ENCODE measurements at places on chromosomes 7 and 10. TPM values are rescaled to one million over a fixed set of nuclear protein-coding genes. Genes with fewer than 3 reads are reported as not detected.

The PDSS1 gene
- total RNA-seq: 17.9 TPM

The SFTPA2 gene
- not detected for total RNA-seq

The KIF11 gene
- total RNA-seq: 31.0 TPM

DNA sequence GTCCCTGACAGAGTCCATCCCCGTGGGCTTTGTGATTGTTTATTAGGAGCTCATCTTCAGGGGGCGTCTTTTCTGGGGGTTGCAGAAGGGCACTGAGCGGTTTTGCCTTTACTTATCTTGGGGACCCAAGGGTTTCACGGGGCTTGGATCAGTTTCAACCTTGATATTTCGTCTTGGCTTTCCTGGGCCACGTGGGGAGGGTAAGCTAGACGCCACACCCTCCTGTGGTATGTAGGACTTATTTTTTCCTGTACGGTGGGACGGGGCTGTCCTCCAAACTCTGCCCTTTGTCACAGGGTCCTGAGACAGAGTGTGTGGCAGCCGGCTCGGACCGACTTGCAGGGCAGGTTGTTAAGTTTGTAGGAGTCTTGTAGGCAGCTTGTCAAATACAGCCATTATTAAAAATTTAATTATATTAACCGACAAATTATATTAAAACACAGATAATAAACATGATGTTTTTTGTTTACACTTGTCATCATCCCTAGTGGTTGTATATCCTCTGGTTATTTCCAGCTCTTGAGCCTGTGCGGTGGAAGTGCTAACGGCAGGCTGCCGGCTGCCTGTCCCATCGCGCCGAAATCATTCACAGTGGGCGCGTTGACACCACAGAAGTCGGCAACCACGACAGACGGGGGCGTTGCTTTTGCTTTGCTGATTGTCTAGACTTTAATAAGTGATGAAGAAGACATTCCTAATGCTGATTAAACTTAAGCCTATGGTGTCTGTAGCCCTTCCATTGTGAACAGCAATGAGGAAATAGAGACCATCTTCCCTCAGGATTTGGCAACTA lies 193.2 kb downstream of the DNAJB6 start:
- H3K27me3 ChIP-seq: no peaks in the 10 kb centered on the region
- no peak overlapping the region for H3K27ac ChIP-seq
- no peak overlapping the region for H3K4me3 ChIP-seq

The GLI3 gene
- total RNA-seq: 16.5 TPM

- no peak for DNase-seq
- no peaks in the 10 kb centered on the region for H3K4me1 ChIP-seq
- H3K4me3 ChIP-seq: no peak overlapping the region
- no peak overlapping the region for H3K27ac ChIP-seq
Observed at GRCh38 chr10:96267234-96267705, 4.1 kb downstream of the BLNK start.

DNA sequence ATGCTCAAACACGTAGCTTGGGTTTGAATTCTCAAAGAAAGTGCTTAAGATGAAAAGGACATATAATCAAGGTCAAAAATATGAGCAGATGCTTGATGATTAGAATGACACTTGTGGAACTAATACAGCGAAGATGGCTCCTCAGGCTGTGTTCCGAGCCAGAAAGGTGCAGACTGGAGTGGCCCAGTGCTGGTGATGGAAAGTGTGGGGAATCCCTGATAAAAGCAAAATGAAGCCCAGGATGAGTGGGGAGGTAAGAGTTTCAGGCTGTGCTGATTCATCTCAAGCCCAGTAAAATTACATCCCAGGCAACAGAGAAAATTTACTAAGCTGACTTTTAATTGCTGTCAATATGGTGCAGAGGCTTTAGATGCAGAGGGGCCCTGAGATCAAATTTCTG lies 77.8 kb upstream of the IKZF1 start:
- H3K36me3 ChIP-seq: no peaks in the 10 kb centered on the region
- H3K27ac ChIP-seq: no peak overlapping the region
- H3K4me1 ChIP-seq: no peaks in the 10 kb centered on the region
- no peaks in the 10 kb centered on the region for H3K27me3 ChIP-seq

The GPRIN2 gene
- not detected for total RNA-seq

DNA sequence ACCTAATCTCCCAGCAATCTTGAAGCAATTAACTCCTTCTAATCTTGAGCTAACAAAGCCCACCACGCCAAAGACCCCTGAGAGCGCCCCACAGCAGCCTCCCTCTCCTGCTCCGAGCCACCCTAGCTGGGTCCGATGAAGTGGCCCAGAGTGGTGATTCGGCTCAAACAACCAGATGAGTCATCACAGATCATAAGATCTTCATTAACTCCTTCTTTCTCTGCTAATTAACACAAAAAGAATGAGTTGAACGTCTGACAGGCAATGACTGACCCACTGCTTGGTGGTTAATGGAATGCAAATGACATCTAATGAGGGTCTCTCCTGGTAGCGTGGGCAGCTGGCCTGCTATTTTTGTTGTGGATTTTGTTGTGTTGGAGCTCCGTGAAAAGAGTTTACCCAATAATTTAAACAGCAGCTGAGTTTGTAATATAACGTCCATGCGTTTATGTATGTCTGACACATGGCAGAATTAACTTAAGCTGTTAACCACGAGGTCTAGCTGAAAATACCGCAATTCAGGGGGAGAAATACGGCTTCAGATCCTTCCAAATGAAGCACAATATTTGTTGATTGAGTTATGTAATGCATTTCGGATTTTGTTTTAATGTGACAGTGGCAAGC lies 161.4 kb downstream of the RAB11FIP2 start:
- no peak for DNase-seq
- H3K4me3 ChIP-seq: no peak overlapping the region
- no peaks in the 10 kb centered on the region for H3K36me3 ChIP-seq
- no peak overlapping the region for H3K27ac ChIP-seq
- H3K4me1 ChIP-seq: no peaks in the 10 kb centered on the region
- H3K27me3 ChIP-seq: no peaks in the 10 kb centered on the region

DNA sequence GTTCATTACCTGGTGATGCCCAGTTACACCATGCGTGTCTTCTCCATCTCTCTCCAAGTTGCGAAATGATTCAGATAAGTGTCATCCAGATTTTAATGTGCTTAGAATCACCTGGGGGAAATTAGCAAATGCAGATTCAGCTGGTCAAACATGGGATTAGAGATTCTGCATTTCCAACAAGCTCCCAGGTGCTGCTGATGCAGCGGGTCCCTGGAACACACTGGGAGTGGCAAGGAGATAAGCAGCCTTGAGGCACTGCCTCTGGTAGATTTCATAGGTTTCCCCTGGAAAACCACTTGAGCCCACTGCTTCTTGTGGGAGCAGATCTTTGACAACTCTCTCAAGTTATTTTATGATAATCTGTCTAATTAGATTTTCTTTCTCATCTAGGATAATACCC lies 196.0 kb upstream of the C7orf33 start:
- no peaks in the 10 kb centered on the region for H3K36me3 ChIP-seq
- no peak overlapping the region for H3K4me3 ChIP-seq

DNA sequence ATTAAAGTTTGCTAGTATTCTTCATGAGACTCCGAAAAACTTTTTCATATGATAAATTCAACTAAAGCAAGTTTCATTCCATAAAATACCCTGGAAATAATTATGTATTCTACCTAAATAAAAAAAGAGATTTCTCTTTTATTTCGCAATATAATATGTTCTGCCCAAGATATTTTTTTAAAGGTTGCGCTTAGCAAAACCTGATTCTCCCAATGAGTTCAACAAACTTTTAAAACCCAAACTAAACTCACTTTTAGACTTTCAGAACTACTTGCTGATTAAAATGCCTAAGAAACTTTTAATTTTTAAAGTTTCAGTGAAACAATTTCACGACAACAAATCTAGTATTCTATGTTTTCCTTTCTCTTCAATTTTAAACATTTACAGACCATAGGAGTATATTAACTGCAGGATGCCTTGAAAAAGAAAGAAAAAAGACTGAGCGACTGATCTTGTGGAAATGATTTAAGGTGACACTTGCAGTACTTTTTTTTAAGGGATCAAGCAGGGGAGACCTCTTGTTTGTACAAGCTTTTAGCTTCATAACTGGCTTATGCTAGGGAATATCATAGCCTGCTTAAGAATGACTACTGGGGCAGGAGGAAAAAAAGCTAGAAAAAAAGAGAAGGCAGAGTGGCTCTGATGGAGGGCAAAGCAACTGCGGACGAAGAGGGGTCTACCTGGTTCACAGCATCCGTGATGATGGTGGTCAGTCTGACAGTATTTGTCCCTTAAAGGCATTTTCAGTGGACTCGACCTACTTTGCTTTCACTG lies 1.5 kb downstream of the ZNF800 start:
- H3K27me3 ChIP-seq: no peaks in the 10 kb centered on the region
- no peaks in the 10 kb centered on the region for H3K36me3 ChIP-seq
- H3K27ac ChIP-seq: peak overlapping the region; percentile 94
- H3K4me3 ChIP-seq: peak overlapping the region; percentile 67
- H3K4me1 ChIP-seq: no peaks in the 10 kb centered on the region

- no peaks in the 10 kb centered on the region for H3K36me3 ChIP-seq
- DNase-seq: no peak
- no peaks in the 10 kb centered on the region for H3K27me3 ChIP-seq
- no peak overlapping the region for H3K4me3 ChIP-seq
Observed at GRCh38 chr10:14775656-14776055, 959 bp upstream of the FAM107B start.

DNA sequence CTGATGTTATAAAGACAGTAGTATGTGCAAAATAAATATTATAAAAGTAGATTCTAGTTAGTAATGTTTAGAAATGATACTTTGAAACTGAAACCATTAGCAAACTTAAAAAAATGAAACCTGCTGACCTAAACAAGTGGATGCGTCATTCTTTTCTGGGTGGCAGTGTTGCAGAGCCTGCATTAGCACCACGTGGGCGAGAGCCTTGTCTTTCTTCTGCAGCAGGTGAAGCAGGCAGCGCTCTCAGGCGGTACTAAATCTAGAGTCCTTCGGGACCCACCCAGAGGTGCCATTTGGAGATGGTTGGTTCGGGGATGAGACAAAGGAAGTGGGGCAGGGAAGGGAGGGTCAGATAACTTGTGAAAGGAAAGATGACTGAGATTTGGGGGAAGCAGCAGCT lies 759.1 kb upstream of the IGFBP3 start:
- no peak for DNase-seq
- no peak overlapping the region for H3K4me3 ChIP-seq
- no peaks in the 10 kb centered on the region for H3K36me3 ChIP-seq
- no peak overlapping the region for H3K27ac ChIP-seq
- H3K27me3 ChIP-seq: no peaks in the 10 kb centered on the region

GRCh38 chr10:128268015-128268722 lies 141.9 kb upstream of the MKI67 start:
- H3K4me1 ChIP-seq: no peaks in the 10 kb centered on the region
- no peak overlapping the region for H3K4me3 ChIP-seq
- no peaks in the 10 kb centered on the region for H3K27me3 ChIP-seq
- no peak for DNase-seq
- no peaks in the 10 kb centered on the region for H3K36me3 ChIP-seq

GRCh38 chr7:151299940-151300645 lies 41.5 kb upstream of the NUB1 start:
- H3K27me3 ChIP-seq: peaks cover 3% of the 10 kb centered on the region
- H3K4me3 ChIP-seq: no peak overlapping the region
- no peaks in the 10 kb centered on the region for H3K4me1 ChIP-seq
- H3K27ac ChIP-seq: no peak overlapping the region
- DNase-seq: no peak

GRCh38 chr7:28298870-28299518 lies 113.3 kb upstream of the CREB5 start:
- H3K4me3 ChIP-seq: no peak overlapping the region
- no peak for DNase-seq
- H3K4me1 ChIP-seq: no peaks in the 10 kb centered on the region
- no peak overlapping the region for H3K27ac ChIP-seq
- H3K27me3 ChIP-seq: no peaks in the 10 kb centered on the region
- H3K36me3 ChIP-seq: no peaks in the 10 kb centered on the region

The HTR5A gene
- not detected for total RNA-seq

DNA sequence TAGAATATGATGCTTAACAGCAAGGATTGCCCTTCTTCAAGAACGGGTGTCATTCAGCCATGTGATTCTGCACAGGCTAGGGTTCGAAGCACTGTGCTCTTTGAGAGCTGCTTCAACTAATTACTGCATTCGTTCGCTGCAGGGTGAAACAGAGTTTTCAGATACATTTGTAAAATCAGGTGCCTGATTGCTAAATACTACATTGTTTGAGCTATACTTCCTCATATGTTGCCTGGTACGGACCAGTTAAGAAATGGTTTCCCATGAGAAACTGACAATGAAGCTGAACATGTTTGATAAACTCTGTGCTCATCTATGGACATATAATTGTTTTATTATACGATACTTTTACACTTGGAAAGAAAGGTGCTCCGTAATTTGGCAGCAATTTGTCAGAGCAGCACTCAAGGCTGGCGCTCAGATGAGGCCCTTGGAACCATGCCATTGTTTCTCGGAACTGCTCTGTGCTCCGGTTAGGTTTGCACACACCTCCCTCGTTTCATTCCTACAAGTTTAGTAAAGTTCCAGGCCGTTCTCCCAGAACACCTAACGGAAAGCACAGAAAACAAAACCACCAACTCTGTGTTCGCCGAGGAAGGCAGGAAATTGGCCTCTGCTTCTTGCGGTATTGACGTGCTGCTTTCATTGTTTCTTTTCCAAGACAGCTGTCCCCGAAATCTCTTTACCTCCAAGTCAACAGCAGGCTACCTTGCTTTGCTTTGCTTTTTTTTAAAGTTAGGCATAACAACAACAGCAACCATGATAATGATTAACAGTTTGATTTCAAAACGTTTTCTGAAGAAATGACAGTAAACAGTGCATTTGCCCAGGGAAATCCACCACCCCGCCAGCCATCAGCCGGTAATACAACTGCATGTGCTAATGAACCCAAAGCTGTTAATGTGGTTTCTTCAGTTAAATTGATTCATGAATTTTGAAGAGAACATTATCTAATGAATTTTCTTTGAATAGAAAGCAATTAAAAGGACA lies 206.9 kb downstream of the EBF3 start:
- H3K27ac ChIP-seq: peak overlapping the region; percentile 41
- no peaks in the 10 kb centered on the region for H3K27me3 ChIP-seq
- H3K4me3 ChIP-seq: no peak overlapping the region
- no peaks in the 10 kb centered on the region for H3K36me3 ChIP-seq

DNA sequence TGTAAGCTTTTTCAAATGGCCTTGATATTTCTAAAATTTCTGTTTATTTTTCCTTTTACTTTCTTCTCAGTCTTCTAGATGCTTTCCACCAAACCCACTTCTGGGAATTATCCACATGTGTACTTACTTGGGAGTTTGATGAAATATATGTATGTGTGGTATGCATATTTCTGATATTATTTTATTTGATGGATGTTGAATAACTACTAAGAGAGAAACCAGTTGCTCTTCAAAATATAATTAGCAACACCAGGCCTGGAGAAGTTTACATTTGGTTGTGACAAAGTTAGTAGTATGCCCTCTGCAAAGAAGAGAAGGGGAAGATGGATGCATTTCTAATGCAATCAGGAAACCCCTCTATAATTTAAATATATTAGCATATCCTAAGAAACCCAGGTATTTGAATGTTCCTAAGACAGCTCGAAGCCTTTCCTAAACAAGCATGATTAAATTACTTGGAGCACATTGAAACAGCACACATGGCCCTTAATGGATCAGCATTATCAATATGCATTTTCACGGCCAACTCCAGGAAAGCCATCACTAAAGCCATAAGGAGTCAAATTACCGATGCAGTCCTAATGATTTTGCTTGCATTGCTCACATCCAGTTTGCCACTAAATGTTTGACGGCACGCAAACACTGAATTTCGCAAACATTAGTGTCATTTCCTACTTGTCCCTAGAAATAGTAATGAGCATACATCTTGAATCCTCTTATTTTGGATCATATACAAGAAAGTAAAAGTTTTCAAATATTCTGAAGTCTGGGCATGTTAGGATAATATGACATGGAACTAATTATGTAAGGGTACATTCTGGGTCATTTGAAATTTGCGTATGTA lies 393.8 kb downstream of the EXOC4 start:
- no peaks in the 10 kb centered on the region for H3K4me1 ChIP-seq
- H3K27me3 ChIP-seq: no peaks in the 10 kb centered on the region

The TRIM74 gene
- total RNA-seq: not detected
